GM19239 (cell line): ENCODE measurements at places on chromosomes 1 and 21.

DNA sequence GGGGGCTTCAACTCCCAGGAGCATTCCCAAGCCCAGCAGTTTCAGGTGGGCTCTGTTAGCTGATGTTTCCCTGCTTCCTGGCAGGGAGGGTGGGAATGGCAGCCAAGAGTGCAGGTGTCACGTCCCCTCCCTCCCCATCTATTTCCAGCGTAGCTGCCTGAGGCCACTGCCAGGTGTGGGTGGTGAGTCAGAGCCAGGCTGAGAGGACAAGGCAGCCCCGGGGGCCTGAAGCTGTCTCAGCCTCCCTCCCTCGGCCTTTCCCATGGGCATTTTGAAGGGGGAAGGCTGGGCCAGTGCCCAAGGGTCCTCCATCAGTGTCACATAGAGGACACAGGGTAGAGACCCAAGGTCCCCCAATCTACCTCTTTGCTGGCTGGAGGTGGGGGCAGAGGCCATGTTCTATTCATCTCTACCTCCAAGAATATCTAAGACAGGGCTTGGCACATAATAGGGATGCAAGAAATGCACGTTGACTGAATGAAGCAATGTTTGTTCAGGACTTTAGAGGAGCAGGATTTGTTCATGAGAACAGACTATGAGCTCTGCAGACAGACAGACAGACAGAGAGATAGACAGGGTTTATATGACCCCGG, 34.4 kb upstream of the ID3 start:
- no peak for DNase-seq

DNA sequence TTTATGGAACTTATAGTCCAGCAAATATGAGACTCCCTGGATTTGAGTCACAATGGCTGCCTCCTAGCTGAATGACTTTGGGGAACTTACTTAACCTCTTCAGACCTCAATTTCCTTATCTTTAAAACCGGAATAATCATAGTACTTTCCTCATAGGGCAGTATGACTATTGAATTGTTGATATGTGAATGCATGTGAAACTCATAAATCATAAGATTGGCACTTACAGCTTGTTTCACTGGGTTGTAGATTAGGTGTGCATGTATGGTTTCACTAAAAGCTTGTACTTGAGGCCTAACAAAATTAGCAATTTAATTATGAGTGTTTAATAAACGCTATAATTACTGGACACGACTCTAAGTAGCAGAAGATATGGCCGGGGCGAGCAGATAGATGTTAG, 72.5 kb downstream of the ST6GALNAC5 start:
- no peak for DNase-seq

DNA sequence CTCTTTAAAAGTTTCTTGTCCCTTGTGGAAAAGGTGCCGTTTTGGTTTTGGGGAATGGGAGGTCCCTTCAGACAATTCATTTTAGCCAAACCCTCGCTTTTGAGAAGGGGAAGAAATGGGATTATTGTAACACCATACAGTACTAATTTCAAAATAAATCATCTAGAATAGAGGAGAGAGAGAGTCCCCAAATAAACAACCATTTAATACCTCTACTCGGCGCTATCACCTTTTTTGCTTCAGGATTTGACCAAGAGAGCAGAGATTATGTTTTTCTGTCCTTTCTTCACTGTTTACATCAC, 770 bp upstream of the RC3H1 start:
- no peak for DNase-seq

DNA sequence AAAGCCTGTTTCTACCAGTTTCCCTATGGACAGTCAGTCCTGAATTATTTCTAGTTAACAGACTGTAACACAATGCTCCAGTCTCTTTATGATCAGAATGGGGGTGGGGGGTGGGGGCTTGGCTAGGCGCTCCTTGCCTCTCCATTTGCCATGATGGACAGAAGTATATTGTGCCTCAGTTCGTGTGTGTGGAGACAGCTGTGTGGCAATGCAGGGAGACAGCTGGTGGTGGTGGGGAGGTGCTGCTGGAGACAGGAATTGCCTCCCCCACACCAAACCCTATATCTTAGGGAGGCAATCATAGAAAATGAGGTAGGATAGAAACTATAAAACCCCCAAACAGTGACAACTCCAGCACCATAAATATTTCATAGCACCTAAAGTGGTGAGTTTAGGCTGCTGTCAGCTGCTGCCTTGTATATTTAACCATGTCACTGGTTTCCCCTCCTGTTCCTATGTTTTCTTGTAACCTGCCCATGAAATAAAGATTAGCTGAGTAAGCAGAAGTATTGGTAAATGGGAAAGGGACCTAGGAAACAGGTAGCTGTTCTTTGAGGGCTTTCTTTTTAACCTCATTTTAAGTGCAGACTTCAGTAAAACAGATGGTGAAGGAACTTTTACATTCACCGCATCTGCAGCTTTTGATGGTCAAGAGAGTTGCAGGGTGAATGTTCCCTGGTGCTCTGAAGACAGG, 3.4 kb downstream of the PLXNA2 start:
- DNase-seq: no peak

- DNase-seq: no peak
These were observed 779.7 kb downstream of the USP25 start for GRCh38 chr21:16509476-16509875.

DNA sequence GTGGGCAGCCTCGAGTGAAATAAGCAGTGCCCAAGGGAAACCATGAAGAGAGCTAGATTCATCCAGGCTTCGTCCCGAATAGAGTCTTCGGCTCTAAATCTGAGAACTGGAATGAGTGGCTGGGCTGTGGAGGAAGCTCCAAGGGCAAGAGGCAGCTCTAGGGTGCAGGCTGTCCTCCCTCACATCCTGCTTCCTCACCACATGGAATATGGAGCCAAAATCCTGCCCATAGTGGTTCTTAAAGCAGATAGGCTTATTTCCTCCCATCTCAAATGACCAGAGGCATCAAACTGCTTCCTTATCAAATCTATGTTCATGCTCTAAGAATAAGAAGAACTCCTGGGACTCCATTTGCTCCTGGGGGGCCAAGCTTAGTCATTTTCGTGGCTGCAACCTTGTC, 2.5 kb downstream of the IL24 start:
- no peak for DNase-seq

GRCh38 chr1:177754603-177755002, 215.3 kb downstream of the SEC16B start:
- no peak for DNase-seq

DNA sequence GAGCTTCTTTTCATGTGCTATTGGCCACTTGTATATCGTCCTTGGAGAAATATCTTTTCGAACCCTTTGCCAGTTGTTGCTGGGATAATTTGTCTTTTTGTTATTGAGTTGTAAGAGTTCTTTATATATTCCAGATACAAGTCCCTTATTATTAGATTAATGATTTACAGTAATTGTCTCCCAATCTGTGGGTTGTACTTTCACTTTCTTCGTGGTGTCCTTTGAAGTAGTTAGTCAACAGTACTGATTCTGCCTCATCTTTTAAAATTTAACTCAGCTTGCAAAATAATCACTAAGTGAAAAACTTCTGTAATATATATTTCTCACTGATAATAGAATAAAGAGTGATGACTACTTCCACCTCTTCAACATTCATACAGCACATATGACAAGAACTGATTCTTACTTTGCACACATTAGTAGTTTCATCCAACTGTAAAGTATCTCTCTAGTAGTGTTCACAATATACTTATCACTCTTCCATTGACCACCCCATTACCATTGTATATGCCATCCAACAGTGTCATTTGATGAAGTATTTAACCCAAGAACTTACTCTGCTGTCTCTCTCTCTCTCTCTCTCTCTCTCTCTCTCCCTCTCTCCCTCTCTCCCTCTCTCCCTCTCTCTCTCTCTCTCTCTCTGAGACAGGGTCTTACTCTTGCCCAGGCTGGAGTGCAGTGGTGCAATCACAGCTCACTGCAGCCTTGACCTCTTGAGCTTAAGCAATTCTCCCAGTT, 104.2 kb upstream of the DMRTA2 start:
- no peak for DNase-seq

DNA sequence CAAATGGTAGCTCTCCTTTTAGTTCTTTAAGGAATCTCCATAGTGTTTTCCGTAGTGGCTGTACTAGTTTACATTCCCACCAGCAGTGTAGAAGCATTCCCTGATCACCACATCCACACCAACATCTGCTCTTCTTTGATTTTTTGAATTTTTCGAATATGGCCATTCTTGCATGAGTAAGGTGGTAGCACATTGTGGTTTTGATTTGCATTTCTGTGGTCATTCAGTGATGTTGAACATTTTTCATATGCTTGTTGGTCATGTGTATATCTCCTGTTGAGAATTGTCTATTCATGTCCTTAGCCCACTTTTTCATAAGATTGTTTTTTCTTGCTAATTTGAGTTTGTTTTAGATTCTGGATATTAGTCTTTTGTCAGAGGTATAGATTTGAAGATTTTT, 84.6 kb upstream of the B3GALT2 start:
- DNase-seq: no peak
